Stimulated activated effector memory CD8-positive, alpha-beta T cell treated with anti-CD3 and anti-CD28 coated beads, Interleukin-12 subunit alpha, Interleukin-12 subunit beta, amount 100 ng/mL, for 72 hours (primary cell): ENCODE measurements at places on chromosomes 1 and 21.

DNA sequence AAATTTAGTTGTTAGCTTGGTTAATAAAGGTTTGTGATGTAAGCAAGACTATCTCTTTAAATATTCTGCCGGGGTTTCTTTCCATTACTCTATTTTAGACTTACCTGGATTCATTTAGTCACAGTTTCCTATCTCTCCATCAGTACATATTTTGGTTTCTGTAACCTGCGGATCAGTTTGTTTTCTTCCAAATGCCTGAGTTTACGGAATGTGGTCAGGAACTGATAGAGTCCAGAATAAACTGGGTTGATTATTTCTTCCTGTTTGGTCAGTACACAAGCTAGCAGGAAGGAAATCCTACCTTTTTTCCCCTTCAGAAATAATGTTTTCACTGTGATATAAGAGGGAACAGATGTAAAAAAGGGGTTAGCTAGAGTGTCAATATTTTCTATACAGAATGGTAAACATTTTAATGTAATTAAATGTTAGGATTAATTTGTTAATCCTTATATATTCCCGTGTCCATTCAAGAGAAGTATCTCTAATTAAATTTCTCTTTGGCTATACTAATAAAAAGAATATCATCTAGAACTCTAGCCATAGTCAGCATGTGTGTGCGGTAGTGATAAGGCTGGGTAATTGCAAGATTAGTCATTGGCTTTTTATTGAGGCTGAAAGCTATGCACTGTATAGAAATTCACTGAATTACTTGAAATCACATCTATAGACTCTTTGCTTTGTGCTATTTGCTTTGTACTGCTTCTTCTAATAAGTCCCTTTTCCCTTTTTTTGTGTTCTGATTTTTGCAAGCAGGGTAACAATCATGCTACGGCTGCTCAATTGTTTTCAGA, 144.7 kb upstream of the ADGRL4 start:
- DNase-seq, result no peak

GRCh38 chr1:100721526-100722207, 2.1 kb downstream of the VCAM1 start:
- no peak for DNase-seq

- no peak for DNase-seq
These were observed 10.3 kb downstream of the KCNE1 start for GRCh38 chr21:34501716-34502115.

GRCh38 chr1:197180252-197180878, 33.9 kb upstream of the ASPM start:
- DNase-seq, result no peak

DNA sequence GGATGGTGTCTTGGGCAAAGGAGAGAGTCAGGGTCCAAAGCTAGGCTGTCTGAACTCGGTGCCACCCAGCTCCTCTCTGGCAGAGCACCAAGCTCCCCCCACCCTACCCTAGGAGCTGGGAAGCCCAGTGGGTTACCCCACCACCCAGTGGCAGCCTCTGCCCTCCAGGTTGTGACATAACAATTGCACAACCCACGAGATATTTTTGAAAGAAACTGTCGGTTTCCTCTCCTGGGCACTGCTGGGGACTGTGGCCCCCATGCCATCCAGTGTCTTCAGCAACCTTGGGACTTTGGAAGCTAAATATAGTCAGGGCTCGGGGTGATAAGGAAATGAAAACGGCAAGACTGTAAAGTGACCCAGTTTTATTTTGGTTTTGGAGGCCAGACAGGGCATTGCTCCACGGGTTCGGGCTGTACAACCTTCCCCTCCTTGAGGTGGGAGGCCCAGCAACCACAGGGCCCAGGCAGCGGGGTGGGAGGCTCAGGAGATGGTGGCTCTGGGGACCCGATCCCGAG, 1.4 kb downstream of the CITED4 start:
- DNase-seq, result no peak

- no peak for DNase-seq
These were observed 30.9 kb downstream of the GPR137B start for GRCh38 chr1:236173174-236173767.

GRCh38 chr1:198563583-198563982, 23.1 kb upstream of the ATP6V1G3 start:
- no peak for DNase-seq

DNA sequence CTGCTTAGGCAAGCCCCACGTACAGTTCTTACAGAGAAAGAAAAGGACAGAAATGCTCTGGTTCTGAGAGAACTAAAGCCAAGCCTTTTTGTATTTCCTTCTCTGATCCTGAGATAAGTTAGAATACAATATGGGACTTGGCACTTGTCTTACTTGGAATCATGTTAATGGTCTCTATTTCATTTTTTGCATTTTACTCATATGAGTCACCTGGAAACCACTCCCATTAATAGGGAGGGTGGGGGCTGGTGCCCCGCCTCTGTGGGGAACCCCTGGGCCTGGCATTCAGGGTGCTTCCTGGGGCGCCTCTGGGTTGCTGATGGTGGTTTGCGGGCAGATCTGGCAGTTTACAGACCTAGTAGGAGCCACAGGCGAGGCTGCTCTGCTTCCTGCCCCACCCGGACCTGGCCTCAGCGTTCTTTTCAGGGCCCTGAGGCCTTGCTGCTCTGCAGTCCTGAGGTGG, 26.7 kb downstream of the TSPAN2 start:
- peak; percentile 89 for DNase-seq
